NCI-H2107 (cell line): ENCODE measurements at places on chromosomes 2 and 18.

DNA sequence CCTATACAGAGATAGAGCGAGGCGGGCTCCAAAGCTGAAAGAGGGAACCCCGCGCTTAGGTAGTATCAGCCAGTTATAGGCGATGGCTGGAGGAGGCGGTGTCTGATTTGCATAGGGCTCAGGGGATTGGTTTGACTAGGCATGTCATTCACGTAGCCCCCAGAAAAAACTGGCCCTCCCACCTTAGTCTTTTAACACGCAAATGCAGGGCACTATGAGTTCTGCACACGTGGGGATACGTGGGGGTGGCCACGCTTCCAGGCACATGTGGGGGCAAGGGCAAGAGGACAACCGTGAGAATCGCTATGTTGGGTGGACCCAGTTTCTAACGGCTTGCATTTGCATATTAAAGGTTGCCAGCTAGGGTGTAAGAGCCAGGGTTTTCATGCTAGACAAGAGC, 56.7 kb upstream of the MSTN start:
- DNase-seq, result no peak

DNA sequence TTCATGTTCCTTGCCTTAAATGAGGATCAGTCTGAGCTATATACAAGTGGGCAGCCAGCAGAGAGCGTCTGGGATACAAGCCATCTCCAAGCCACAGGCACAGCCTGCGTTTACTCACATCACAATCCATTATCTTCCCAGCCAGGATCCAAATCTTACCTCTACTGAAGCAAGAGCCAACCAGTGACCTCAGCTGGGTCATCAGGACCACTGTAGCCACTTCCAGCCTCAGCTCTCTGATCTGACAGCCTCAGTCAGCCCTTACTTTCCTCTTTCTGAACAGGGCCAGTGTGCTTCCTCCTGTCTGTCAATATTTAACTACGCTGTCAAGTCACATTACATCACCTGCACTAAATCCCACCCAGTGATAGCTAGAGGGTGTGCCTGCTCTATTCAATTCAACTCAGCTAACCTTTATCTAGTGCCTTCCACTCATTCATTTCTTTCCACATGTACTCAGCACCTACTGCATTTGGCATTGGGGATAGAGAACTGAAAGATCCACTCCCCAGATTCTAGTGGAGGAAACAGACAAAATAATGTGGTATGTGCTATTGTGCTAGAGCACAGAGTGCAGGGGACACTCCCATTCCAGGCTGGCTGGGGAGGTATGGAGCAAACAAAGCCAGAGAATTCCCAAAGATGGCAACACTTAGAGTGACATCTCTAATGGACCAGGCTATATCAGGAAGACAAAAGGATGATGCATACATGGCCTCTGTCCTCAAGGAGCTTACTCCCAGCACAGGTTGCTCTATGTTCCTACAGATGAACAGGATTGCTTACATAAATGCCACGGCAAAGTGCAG, 146.5 kb downstream of the NCKAP5 start:
- no peak for DNase-seq

GRCh38 chr18:3012136-3013023, 564 bp downstream of the LPIN2 start:
- no peak for DNase-seq

DNA sequence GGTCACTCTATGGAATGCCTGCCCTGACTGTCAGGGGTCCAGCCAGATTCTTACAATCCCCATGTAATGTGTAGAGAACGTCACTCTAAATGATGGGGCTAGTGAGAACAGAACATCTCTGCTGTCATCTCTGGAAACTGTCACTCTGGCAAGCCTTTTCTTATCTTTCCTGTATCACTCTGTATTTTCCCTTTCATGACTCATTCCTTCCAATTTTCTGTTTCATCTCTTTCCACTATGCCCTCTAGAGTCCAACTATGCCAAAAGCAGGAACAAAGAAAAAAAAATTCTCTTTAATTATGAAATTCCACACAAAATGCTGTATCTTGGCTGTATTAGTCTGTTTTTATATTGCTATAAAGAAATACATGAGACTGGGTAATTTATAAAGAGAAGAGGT, 608.8 kb downstream of the ADCYAP1 start:
- DNase-seq, result no peak
